Right atrium auricular region (tissue), 2 donors: ENCODE measurements at places on chromosomes 12 and 14.
A peak's percentile ranks its signal among the peaks of the same experiment; 100 is the strongest.

DNA sequence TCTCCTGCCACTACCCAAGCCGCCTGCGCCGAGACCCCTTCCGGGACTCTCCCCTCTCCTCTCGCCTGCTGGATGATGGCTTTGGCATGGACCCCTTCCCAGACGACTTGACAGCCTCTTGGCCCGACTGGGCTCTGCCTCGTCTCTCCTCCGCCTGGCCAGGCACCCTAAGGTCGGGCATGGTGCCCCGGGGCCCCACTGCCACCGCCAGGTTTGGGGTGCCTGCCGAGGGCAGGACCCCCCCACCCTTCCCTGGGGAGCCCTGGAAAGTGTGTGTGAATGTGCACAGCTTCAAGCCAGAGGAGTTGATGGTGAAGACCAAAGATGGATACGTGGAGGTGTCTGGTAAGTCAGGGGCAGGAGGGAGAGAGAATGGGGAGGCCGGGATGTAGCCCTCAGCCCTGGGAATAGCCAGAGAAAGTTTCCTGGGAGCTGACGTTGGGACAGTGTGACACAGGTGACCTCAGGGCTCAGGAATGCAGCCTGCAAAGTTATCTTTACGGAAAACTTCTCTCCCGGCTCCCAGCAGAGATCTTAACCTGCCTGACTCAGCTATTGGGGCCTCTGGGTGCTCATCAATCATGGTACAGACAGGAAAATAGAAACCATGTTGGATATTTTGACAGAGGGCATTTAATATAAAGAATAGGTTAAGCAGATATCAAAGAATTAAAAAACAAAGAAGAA is 747 bp downstream of the HSPB8 start:
- DNase-seq = no peak

DNA sequence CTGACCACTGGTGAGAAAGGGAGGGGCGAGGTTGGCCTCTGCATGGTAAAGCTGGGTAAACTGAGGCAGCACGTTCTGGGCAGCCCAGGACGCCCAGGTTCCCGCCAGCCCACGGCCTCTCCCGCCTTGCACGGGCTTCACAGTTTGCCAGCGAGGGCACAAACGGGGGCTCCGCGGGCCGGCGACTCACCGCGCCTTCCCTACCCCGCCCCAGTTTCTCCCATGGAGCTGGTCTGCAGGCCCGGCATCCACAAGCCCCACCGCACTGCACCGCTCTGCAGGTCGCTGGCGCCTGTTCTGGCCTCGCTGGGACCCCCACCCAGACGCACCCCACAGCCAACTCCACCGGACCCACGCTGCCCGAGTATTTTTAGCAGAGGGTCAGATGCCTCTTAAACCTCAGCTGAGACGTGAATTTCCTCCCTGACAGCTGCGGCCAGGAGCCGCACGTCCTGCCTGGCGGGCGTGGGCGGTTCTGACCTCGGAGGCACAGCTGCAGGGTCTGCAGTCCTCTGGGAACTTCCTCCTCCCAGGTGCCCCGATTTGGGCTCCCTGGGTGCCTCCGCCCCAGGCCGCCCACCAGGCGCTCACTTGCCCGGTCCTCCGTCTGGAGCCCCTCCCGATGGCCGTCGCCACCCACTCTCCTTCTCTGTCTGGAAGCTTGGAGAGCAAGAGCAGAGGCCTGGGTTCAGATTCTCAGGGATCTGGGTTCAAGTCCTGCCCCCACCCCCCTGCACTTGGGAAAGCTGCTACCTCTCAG is 29.5 kb upstream of the INF2 start:
- no peak for DNase-seq

GRCh38 chr12:123659996-123660727 is 10.8 kb upstream of the TCTN2 start:
- DNase-seq = no peak

GRCh38 chr14:89750908-89751392 is 203.6 kb downstream of the EFCAB11 start:
- no peak for DNase-seq

- DNase-seq = peak; percentile 74
Observed at GRCh38 chr12:55708695-55709233, 1.1 kb upstream of the ITGA7 start.

GRCh38 chr12:104189915-104190555 is 25.5 kb upstream of the TXNRD1 start:
- no peak for DNase-seq

- DNase-seq = no peak
Observed at GRCh38 chr12:54689034-54689372, 40.8 kb upstream of the DCD start.

DNA sequence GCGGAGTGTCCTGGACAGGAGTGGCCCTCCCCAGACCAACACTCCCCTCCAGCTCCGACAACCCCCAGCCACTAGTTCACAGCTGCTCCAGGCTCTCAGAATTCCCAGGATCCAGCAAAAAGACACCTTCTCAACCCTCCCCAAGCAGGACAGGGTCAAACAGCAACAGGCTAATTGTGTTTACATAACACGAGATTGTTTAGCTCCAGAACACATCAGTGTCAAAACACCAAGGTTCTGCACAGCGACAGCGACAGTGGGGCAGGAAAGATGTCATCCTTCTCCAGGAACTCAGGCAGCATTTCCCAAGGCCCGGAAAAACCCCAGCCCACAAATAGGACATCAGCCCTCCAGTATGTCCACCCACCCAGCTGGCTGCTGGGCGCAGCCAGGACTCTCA is 16.5 kb downstream of the ITPK1 start:
- no peak for DNase-seq

DNA sequence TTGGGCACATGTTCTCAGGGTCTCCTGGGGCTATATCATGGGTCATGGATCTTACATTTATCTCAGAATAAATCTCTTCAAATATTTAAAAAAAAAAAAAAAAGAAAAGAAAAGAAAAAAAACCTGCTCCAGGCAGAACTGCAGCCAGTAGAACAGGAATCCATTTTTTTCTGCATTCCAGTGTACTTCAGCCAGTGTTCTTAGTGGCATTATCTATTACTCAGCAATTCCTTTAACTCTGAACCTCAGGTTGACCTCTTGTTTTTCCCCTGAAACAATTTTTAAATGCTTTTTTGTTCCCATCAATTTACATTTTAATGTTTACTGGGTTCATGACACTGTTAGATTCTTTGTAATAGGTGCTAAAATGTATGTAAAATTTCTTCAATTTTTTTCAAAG is 66.7 kb upstream of the STXBP6 start:
- no peak for DNase-seq

GRCh38 chr14:105026033-105026785 is 5.3 kb upstream of the CDCA4 start:
- no peak for DNase-seq

GRCh38 chr12:66107451-66107915 is 23.1 kb downstream of the LLPH start:
- peak; percentile 61 for DNase-seq

- DNase-seq = no peak
Observed at GRCh38 chr12:68113644-68114043, 45.9 kb downstream of the IFNG start.

GRCh38 chr12:108150436-108150835 is 21.3 kb downstream of the WSCD2 start:
- DNase-seq = no peak

- peak; percentile 80 for DNase-seq
Observed at GRCh38 chr12:45273717-45274271, 57.9 kb downstream of the ANO6 start.

DNA sequence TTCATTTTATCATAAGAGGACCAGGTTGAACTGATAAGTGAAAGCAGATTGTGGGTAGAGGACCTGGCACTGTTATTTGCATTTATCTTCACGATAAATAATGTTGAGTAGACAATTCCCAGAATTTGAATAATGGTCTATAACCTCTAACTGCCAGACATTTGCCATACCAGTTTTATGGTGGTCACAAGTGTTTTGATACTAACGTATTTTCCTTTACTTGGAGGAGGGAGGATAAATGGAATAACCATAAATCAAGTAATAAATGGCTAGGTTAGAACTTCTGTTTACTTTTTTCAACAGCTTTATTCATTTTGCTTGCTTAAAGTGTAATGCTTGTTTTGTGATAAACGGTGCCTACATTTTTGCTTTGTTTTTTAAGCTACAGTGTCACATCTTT is 9.5 kb downstream of the PAX9 start:
- DNase-seq = no peak

DNA sequence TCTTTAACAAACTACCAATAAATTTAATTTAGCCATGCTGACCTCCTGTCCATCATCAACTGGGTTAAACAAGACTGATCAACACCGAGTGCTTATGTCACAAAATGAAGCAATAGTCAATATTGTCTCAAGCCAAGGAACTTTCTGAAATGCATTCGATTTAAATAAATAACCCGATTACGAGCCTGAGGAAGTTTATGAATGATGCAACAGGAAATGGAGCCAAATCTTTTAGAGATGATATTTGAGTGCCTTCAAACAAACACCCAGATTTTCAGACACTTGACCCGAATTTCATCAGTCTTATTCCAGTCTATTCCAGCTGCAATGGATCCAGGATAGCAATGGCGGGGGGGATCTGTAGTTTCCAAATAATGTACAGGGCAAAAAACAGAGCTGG is 27.9 kb downstream of the FAR2 start:
- no peak for DNase-seq

DNA sequence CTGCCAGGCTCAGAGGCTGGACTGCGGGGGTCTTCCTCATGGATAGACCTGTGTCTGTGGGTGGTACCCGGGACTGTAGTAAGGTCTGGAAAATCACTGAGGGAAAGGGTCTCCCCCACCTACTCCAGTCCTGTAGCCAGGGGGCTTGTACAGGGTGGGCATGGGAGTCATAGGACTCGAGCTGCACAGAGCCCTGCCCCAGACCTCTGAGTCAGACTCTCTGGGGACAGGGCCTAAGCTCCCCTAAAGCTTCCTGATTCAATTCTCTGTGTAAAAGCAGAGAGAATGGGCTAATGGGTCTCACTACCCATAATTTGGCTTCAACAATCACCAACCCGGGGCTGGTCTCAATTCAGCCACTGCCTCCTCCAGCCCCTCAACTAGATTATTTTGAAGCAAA is 27.0 kb downstream of the LRTM2 start:
- DNase-seq = no peak

GRCh38 chr14:28751467-28752058 is 15.0 kb upstream of the FOXG1 start:
- DNase-seq = no peak

GRCh38 chr14:36988989-36989388 is 183.4 kb downstream of the SLC25A21 start:
- DNase-seq = no peak

DNA sequence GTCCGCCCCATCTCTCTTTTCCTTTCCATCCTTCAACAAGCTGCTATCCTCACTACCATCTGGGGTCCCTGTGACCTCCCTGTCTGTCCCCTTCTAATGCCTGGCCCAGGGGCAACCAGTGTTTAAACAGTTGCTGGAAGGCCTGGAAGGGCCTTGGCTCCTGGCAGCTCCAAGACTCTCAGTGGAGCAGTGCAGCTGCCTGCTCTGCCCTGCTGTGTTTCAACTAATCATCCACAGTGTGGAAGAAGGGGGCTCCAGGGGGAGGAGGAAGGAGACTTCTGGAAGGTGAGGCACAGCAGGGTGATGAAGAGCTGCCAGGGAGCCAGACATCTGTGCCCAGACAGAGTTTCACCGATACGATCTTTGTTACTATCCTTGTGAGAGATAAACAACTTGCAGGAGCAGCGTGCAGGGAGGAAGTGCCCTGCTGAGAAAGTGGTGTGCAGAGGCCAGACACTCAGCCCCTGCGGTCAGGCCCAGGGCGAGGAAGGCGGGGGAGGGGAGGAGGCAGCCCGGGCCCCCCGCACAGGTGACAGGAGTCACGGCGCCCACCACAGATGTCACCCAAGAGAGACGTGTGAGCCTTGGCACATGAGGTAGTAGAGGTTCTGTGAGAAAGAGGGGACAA is 1061.8 kb downstream of the BCL11B start:
- no peak for DNase-seq

DNA sequence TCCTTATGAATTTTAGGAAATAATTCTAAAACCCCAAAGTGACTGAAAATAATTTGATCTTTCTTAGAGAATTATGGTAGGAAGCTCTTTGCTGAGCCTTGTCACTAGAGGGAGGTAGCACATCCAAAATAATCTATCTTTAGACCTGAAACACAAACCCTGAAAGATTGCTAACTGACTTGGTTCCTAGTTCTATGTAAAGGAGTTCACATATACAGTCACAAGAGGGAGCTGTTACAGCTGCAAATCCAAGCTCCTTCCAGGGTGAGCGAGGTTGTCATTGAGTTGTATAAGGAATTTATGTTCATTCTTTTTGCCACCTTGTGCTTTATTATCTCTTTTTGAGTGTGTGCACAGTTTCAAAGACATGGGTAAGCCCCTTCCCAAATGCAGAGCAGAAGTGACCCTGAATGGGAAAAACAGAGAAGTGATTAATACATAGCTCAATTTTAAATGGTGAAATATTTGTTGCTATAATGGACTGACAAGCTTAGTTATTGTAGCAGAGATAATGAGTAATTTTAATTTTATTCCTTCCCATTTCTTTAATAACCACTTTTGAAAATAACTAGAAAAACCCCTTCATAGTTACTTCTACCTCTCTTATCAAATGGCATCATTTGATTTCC is 387.9 kb downstream of the DAD1 start:
- DNase-seq = no peak

- DNase-seq = no peak
Observed at GRCh38 chr14:104289507-104289906, 151.1 kb downstream of the KIF26A start.

GRCh38 chr12:116441292-116441691 is 117.9 kb upstream of the MAP1LC3B2 start:
- DNase-seq = no peak
